Fibroblast of skin of back (primary cell): ENCODE measurements at places on chromosomes 6 and 20.

DNA sequence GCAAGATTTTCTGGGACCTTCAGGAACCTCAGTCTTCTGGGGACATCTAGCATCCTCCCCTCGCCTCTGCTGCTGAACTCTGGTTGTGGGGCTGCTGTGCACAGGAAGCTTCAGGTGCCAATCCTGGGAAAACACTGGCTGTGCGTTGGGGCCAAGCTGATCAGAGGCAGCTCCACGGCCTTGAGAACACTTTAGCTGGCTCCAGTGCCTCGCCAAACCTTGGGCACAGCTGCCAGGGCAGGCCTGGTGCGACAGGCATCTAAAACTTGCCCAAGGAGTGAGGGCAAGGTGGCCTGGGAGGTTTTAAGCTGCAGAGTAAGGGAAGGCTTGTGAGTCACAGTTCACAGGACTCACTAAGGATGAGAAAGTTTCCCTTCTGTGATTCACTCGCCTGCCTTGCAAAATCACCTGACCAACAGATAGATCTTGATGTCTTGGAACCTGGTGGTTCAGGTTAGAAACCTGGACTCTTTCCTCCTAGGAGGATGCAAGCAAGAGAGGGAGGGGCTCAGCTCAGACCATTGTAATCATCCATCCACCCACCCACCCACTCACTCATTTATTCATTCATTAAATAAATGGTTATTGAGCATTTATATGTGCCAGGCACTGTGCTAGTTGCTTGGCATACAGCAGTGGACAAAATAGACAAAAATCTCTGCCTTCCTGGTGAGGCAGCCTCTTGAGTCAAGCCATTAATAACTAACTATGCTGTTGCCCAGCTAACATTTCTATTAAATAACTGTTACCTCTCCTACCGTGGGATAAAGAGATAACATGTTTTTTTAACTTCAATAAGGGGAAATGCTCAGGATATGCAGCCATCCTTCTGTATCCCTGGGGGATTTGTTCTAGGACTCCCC lies 2.5 kb upstream of the SPATS1 start:
- DNase-seq: no peak

GRCh38 chr20:63202811-63203526 lies 13.0 kb downstream of the YTHDF1 start:
- no peak for DNase-seq

- DNase-seq: no peak
These were observed 606.0 kb downstream of the DHX35 start for GRCh38 chr20:39568109-39568508.

DNA sequence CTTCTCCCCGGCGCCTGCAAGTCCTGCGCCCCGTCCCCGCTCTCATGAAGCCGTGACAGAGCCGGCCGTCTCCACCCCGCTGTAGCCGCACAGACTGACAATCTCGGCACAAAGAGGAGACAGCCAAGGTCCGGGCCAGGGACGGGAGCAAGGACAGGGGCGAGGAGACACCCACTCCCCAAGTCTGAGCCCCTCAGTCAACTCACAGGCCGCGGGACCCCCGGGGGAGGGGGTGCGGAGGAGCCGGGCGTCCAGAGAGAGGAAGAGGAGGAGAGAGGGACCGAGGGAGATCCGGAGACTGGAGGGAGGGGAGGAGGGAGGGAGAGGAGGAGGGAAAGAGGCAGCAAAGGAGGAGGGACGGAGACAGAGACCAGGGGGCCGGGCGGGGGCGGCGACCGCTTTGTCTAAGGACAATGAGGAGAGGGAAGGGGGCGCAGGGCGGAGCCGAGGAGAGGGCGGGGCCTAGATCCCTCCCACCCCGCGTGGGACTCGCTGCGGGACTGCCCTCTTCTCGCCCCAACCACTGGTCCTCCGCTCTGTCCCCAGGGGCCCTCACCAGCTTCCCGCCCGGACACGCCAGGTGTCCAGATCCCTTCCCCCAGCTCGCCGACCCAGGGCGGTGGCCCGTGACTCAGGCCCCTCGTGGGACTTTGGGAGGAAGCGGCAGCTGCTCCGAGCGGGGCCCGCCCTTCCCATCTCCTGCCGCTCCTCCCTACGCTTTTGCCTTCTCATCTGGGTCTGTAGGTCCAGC lies 638 bp upstream of the PPP1R18 start:
- peak; percentile 99 for DNase-seq

- peak; percentile 18 for DNase-seq
These were observed 203.4 kb upstream of the SULF2 start for GRCh38 chr20:47988676-47989075.

DNA sequence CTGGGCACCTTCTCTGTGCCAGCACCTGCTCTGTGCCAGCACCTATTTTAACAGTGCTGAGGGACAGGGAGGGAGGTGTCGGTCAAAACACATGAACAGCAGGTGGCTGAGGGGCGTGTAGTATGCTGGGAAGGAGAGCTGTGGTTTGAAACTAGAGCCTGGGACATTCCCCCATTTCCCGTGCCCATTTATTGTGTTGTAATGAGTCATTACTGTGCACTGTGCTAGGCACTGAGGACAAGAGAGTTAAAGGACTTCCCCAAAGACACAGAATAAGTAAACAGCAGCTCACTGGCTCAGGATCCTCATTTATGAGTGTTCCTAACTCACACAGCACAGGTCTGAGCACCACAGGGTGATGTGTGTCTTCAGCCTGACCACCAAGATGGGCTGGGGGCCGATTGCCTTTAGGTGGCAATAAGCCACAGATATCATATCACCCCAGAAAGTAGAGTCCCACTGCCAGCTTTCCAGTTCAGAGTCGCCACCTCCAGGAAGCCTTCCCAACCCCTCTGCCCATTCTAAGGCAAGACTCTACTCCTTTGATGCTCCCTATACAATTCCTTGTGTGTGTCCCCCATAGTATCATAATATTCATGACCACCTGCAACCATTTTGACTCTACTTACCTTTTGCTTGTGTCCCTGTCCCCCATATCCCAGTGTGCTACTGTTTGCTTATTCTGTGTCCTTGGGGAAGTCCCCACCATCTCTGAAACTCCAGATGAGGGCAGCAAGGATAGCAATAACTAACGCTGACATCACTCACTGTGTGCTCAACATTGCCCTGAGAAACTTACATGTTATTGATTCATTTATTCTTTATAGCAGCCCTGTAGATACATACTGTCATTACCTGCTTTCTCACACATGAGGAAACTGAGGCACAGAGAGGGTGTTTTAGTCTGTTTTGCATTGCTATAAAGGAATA lies 87.3 kb downstream of the TOX2 start:
- DNase-seq: no peak

DNA sequence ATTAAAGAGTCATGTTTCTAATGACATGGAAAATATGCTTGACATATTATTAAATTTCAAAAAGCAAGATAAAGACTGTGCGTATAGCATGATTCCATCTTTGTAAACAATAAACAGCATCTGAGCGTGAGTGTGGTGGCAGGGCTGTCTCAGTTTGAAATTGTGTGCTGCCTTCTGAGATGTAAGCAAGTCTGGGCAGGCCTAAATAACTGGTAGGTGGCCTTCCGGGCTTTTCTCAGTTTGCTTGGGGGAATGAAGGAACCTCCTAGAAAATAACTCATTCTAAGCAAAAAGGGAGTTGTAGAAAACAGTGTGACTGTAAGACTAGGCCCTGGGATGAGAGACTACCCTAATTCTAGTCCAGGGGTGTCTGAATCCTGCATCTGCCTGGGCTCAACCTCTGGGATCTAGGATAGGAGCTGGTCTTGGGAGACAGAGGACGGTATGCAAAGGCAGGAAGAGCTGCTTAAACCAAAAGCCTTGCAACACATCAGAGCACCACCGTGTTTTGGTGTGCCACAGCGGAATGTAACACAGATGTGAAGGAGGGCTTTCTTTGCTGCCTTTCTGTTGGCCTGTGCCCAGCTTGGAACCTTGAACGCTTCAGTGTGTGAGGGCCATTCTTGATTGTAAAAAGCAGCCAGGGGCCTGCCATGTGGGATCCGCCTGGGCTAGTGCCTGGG lies 63.5 kb upstream of the L3MBTL3 start:
- no peak for DNase-seq

DNA sequence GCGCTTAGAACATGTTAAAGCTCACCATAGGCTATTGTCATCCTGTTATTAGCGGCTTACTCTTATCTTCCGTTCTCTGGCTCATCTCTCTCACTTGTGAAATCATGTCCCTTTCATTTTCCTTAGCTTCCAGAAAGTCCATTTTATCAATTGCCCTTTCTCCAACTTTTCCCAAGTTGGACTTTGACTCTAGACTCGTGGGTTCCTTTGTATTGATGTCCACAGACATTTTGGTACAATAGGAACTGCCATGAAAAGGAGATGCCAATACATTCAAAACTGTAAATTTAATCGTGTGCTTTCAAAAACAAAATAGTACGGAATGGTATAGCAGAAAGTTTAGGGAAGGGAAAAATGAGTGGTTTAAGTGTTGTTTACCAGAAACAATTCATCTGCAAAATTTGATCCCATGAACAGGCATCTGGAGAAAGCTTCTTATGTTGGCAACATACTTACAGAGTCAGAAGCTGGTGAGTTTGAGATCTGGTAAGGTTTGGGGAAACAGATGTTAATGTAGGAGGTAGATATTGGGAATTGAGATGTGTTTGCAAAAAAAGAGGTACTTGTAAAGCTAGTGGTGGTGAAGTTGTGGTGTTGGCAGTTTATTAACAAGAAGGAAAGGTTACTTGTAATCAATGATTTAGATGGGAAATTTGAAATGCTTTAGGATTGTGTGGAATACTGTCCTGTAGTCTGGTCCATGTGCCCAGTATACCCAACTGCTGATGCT lies 10.2 kb upstream of the HIVEP1 start:
- DNase-seq: no peak

DNA sequence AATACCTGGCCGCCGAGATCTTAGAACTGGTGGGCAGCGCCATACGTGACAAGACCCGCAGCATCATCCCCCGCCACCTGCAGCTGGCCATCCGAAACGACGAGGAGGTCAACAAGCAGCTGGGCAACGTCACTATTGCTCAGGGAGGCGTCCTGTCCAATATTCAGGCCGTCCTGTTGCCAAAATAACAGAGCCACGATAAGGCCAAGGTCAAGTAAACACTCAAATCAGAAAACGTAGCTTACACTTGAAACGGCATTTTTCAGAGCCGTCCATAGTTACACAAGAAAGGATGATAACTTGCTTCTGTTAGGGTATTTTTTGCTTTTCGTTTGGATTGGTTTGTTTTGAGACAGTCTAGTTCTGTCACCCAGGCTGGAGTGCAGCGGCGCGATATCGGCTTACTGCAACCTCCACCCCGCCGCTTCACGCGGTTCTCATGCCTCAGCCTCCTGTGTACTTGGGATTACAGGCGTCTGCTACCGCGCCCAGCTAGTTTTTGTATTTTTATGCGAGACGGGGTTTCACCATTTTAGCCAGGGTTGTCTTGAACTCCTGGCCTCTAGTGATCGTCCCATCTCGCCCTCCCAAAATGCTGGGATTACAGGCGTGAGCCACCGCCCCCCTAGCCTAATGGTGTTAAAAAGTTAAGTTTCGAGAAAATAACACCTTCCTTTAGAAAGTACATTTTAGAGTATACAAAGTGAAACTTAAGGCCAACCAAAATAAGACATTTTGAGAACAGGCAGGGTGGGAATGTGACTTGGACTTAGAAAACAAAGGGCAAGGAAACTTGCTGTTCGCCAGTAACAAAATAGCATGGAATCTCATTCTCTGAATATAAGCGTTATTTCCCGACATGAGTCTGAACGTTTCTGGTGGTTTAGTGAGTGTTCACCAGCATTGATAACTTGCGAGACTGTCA lies 42.8 kb upstream of the HFE start:
- peak; percentile 30 for DNase-seq

- peak; percentile 3 for DNase-seq
These were observed 268.6 kb downstream of the ERMARD start for GRCh38 chr6:170019818-170020583.

GRCh38 chr6:114634016-114634415 lies 291.2 kb upstream of the HS3ST5 start:
- DNase-seq: peak; percentile 13

GRCh38 chr6:28712982-28713381 lies 187.3 kb downstream of the GPX5 start:
- DNase-seq: no peak

DNA sequence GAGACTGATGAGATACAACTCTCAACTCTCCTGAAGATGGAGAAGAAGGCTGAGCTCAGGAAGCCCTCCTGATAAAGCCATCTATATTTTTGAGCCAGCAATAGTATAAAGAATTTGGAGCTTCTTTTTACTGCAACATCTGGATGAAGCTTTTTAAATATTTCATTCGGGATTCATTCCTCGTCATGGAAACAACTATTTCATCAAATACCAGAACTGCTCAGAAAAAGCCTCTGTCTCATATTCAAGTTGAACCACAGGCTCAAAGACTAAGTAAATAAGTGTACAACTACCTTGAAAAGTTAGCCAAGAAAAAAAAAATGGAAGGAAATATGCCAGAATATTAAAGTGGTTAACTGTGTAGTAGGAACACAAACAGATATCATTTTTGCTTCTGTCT lies 37.8 kb downstream of the PTPRT start:
- no peak for DNase-seq
